Fibroblast of skin of abdomen (primary cell): ENCODE measurements at places on chromosomes 16 and 17.
A peak's percentile ranks its signal among the peaks of the same experiment; 100 is the strongest.

DNA sequence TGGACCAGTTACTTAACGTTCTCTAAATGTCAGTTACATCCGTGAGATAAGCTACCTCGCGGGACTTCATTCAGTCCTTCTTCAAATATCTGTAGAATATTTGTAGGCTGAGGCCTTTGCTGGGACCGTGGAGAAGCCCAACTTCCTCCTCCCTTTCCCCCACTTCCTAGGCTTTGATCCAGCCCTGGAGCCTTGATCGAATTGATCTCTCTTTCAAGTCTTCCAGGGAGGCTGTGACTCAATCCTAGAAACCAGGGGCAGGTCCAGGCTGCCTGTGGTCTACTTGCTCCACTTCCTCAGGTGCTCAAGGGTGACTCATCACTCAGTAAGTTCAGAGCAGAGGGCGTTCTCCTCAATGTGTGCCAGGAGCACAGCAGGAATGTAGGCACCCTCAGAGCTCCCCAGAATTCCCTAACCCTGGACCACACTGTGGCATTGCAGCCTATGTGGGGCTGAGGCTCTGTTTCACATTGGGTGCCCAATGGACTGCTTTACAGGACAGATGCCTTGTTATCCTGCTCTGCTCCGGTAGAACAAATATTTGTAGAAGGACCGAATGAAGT, 11.2 kb upstream of the CEP20 start:
- DNase-seq: peak; percentile 91

- no peak for DNase-seq
Measured at GRCh38 chr16:67803894-67804293, 2.5 kb downstream of the RANBP10 start.

GRCh38 chr17:58375256-58375655, 23.3 kb upstream of the SUPT4H1 start:
- DNase-seq: no peak

DNA sequence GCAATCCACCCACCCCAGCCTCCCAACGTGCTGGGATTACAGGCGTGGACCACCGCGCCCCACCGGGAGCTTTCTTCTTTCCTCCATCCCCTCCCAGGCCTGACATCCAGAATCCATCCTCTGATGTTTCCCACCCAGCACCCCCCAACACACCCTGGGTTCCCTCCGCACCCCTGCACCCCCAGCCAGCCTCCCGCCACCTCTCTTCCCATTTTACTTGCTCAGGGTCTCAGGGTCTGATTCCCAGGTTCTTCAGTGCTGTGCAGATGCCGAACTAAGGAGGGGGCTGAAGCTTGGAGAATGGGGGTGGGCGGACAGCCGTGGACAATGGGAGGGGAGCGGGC, 225 bp downstream of the ASGR1 start:
- no peak for DNase-seq

DNA sequence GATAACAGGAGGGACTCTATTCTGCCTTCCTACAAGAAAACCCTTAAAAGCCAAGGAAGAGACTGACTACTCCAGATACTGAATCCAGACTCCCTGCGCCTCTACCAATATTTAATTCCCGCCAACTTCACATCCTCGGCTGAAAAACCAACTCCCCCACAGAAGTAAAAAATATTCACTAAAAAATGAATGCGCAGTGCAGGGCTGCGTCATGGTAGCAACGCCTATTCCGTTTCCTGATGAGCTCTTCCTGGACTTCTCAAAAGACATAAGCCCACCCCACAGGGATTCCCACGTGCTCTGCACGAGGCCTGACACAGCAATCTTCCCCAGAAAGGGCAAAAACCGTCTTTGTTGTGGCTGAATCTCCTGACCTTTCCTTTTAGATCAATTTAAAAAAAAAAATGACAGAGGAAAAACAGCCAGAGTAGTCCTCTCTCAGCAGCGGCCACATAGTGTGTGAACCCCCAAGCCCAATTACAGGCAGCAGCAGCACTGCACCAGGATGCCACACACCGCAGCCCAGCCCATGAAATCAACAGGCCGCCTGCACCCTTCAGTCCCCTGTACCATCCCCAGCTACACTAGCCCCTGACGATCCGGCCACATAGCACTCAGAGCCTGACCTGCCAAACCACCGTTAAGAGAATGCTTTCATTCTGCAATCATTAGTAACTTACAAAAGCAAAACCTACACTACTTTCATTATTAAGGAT, 23.9 kb downstream of the KLHDC4 start:
- no peak for DNase-seq

GRCh38 chr17:56020369-56020768, 132.9 kb upstream of the ANKFN1 start:
- no peak for DNase-seq
